Bronchial epithelial cell (primary cell): ENCODE measurements at places on chromosomes 13 and 19. TPM values are rescaled to one million over a fixed set of nuclear protein-coding genes. Genes with fewer than 3 reads are reported as not detected.

GRCh38 chr19:5805462-5806132 is 730 bp downstream of the NRTN start:
- DNase-seq, result no peak

GRCh38 chr13:40432018-40432978 is 234.1 kb downstream of the FOXO1 start:
- DNase-seq, result no peak

DNA sequence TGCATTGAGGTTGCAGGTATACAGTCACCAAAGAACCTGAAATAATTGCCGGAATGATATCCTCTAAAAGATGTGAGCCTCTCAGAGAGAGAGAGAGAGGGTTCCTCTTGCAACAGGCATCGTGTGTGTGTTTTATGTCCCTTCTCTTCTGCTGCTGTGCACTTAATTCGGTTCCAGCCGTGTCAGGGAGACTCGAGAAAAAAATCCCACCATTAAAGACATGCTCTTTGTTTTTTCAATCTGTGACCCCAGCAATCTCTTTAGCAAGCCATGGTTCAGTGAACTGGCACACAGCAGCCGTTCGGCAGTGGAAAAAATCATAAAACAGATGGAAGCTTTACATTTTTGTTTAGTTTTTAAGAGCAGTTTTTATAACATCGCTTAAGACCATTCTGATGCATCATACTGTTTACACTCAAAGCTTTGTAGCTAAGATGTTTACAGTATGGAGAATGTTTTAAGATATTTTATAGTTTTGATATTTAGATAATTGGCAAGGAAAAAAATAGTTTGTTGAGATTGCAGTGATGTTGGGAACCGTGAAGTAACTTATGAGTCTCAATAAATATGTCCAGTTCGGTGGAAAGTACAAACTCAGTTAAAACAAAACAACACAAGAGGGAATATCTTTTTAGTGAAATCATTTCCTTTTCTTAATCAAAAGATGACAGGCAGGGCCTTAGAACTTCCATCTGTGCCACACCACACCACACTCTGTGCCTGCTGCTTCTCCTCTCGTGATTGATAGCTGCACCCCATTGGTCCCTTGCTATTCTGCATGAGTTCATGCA is 31.2 kb upstream of the ZNF536 start:
- no peak for DNase-seq

DNA sequence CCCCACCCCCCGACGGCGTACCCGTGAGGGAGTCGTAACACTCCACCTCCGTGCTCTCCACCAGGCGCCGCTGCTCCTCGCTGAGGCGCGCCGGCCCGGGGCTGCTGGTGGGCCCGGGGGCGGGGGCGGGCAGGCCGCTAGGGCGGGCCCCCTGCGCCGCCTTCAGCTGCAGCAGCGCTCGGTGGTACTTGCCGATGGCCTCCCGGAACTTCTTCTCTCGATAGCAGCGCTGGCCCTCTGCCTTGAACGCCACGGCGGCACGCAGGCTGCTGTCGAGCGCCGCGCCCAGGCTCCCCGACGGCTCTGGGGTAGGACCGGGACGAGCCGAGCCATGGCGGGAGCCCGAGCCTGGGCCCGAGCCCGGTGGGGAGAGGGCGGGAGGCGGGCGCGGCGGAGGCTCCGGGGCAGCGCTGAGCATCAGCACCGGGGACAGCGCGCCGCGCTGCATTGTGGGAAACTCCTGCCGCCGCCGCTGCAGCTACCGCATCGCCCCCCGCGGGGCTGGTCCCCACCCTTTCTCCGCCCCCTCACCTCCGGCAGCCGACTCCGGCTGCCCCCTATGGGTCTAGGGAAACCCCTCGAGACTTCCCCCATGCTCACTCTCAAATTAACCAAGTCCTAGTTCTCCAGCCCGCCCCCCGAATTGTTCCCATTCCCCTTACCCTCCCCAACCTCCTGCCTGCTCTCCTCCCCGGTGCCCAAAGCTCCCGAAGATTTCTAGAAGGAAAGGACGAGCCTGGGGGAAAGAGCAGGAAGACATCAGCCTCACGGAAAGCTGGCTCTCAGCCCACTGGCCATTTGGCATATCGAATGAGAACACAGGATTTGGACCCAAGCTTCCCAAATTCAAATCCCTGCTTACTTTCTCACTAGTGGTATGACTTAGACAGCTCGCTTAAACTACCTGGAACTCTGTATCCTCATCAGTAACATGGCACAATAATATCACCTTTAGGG is at the start of gene TTC9B:
Gene TTC9B, minus strand, starts transcription at position 451 of the 957 bp plus-strand sequence. Its CDS starts 3 bp downstream, at position 448.
- DNase-seq, result no peak

- no peak for DNase-seq
These were observed 19.0 kb upstream of the N4BP2L1 start for GRCh38 chr13:32446773-32447465.

GRCh38 chr13:71522941-71523526 is 344.0 kb downstream of the DACH1 start:
- DNase-seq, result no peak

- DNase-seq, result no peak
These were observed 334.1 kb downstream of the TEX29 start for GRCh38 chr13:111654531-111654930.

Gene ZNF490
- total RNA-seq, result 5.8 and 7.9 TPM in 2 replicates

Gene ANGPTL8
- not detected in 2 replicates for total RNA-seq

Gene NEK5
- 0.26 TPM in 2 replicates for total RNA-seq
